ENCODE measurements at places on chromosomes 11 and 22.
A peak's percentile ranks its signal among the peaks of the same experiment; 100 is the strongest.

GRCh38 chr22:46866591-46866990, 104.1 kb downstream of the TBC1D22A start:
- no peak for DNase-seq

- no peak for DNase-seq
Measured at GRCh38 chr11:132187386-132187785, 817.0 kb downstream of the NTM start.

- DNase-seq = no peak
Measured at GRCh38 chr11:33912405-33913361, 20.8 kb upstream of the LMO2 start.

GRCh38 chr11:34601085-34601444, 19.8 kb upstream of the EHF start:
- no peak for DNase-seq

DNA sequence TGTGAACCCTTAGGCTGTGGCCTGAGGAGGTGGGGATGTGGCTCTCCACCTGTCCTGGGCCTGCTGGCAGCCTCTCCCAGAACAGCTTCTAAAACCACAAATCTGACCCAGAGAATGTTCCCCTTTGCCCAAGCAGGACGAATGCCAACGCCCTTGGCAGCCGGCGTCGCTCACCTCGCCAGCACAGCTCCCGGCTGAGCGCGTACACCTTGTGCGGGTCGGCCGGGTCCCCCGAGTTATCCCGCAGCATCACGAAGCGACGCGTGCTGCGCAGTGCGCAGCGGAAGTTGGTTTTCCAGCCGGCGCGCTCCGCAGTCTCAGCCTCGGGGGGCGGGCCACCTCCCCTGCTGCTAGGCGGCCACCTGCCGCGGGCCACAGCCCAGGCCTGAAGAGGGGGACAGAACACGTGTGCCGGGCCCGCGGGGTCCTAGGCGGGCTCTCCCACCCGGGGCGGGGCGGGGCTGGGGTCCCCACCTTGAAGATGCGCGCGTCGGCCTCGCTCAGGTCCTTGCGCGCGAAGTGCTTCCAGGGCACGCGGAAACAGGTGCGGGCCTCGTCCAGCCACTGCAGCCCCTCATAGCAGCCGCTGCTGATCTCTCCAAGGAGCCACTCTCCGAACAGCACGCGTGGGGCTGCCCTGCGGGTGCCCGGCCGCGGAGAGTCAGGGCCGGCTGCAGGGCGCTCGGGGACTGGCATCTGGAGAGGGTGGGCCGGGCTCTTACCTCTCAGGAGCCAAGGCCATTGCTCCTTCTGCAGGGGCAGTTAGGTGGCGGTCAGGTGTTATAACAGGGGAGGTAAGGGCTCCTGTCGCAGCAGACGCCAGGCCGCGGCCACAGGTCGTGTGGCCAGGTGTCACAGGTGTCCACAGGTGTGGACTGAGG, 887 bp downstream of the IRF7 start:
- peak; percentile 16 for DNase-seq

DNA sequence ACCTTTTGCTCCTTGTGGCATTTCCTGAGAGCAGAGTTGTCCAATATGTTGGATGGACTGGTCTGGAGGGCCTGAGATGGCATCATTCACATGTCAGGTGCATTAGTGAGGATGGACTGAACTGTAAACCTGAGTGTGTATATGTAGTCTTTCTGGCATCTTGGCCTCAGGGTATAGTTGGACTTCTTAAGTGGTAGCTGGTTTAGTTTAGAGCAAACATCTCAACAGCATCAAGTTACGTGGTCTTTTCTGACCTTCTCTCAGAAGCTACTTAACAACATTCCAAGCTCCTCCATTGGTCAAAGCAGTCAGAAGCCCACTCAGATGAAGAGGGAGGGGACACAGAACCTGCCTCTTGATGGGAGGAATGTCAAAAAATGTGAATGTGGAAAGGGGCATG, 829.9 kb downstream of the METTL15 start:
- DNase-seq = no peak

GRCh38 chr22:48043581-48043980, 1281.1 kb downstream of the TBC1D22A start:
- no peak for DNase-seq

GRCh38 chr11:121422675-121423074, 29.4 kb upstream of the SORL1 start:
- no peak for DNase-seq

- no peak for DNase-seq
Measured at GRCh38 chr11:119262668-119263351, 54.1 kb downstream of the MCAM start.

DNA sequence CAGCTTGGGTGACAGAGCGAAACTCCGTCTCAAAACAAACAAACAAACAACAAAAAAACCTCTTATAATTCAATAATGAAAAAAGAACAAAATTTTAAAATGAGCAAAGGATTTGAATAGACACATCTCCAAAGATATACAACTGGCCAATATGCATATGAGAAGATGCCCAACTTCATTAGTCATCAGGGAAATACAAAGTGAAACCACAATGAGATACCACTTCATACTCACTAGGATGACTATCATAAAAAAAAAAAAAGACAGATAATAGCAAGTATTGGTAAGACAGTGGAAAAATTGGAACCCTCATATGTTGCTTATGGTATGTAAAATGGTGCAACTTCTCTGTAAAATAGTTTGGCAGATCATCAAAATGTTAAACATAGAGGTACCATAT, 28.7 kb upstream of the BARX2 start:
- no peak for DNase-seq

GRCh38 chr11:3956748-3957147, 101.3 kb downstream of the STIM1 start:
- no peak for DNase-seq

GRCh38 chr11:32561835-32562234, 21.8 kb upstream of the EIF3M start:
- DNase-seq = no peak

- DNase-seq = peak; percentile 45
Measured at GRCh38 chr11:66467756-66468155, 1.1 kb downstream of the PELI3 start.

DNA sequence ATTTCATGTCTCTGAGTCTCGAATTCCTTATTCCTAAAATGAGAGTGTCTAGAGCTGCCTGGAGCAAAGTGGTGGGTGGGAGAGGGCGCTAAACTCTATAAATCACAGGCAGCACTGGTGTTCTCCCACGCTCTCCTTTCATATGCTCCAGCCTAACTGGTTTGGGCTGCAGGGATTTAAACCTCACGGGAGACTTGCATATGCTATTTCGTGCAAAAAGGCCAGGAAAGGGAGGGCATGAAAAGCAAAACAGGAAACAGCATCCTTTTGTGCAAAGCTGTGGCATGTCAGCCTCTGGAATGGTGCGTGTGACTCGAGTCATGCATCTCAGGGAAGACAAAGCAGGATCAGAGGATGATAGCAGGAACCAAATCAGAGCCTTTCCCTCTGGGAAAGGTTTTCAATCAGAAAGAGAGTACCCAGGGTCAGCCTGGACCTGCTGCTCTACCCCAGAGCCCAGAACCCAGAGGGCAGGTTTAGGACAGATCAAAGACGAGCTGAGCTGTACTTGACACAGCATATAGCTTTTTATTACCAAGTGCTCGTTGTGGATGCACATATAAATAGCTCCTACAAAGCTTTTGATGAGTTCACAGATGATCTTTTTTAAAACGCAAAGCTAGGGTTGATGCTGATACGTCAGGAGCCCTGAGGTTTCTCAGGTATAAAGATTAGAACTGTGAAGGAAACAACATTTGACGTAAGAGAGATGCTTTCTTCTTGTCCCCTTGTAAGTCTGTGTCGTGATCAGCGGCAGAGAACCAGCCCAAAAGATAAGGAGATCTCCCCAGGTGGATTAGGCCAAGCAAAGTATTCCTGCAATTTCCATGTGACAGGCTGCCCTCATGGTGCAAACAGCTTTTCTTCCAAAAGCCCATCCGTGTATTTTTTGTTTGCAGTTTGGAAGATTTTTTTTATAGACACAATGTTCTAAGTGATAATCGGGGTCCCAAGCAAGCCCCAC, 46.2 kb upstream of the YWHAH start:
- DNase-seq = no peak

DNA sequence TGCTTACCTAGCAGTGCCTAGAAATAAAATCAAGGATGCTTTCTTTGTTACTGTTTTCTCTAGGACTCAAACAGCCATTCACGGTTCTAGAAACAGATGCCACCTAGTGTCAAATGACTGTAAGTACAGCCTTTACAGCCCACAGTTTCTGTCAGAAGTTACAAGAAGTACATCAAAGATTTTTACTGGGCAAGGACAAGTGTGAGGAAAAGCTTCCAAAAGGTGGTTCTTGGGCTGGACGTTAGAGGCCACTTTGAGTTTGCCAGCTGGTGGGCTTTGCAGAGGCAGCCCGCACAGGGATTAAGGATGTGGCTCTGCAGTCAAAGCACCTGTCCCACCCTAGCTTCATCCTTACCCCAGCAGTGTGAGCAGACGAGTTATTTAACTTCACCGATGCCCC, 6.9 kb downstream of the KMT5B start:
- DNase-seq = no peak

DNA sequence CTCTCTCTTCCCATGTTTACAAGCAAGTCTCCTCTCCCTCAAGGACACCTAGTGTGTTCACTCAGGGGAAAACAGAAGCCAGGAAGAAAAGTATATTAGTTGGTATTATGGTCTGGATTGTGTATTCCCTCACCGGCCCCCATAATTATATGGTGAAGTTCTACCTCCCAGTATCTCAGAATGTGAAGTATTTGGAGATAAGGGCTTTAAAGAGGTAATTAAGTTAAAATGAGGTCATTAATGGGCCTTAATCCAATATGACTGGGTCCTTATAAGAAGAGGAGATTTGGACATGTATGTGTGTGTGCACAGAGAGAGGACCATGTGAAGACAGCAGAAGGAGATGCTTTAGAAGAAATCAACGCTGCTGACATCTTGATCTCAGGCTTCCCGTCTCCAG, 26.5 kb upstream of the THY1 start:
- DNase-seq = no peak

- DNase-seq = no peak
Measured at GRCh38 chr22:47163856-47164513, 401.5 kb downstream of the TBC1D22A start.

- DNase-seq = no peak
Measured at GRCh38 chr11:73650400-73650799, 4.0 kb downstream of the PLEKHB1 start.

- DNase-seq = no peak
Measured at GRCh38 chr22:49553076-49553475, 274.6 kb downstream of the BRD1 start.

DNA sequence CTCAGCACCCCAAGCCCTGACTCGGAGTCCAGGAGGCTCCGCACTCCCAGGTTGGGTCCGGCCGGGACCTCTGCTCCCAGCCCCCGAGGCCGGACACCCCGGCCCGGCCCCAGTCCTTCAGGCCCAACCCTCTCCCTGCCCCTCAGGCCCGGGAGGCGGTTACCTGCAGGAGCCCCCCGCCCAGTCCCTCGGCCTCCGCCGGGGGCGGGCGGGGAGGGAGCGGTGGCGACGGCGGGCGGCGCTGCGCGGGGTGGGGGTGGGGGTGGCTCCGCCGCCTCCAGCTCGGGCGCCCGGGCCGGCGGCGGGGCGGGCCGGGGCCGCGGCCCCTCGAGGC, 310 bp downstream of the TCF20 start:
- peak; percentile 29 for DNase-seq

DNA sequence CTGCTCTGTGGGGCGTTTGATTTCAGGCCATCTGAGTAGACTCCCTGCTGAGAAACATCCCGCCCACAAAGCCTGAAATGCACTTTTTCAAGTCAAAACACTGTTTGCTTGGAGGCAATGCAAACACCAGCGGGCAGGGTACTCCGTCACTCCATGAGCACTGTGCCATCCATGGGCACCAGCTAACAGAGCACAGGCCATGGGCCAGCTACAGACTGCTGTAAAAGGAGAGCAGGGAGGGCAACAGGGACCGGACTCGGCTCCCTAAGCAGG, 16.6 kb upstream of the EFCAB6 start:
- DNase-seq = no peak

DNA sequence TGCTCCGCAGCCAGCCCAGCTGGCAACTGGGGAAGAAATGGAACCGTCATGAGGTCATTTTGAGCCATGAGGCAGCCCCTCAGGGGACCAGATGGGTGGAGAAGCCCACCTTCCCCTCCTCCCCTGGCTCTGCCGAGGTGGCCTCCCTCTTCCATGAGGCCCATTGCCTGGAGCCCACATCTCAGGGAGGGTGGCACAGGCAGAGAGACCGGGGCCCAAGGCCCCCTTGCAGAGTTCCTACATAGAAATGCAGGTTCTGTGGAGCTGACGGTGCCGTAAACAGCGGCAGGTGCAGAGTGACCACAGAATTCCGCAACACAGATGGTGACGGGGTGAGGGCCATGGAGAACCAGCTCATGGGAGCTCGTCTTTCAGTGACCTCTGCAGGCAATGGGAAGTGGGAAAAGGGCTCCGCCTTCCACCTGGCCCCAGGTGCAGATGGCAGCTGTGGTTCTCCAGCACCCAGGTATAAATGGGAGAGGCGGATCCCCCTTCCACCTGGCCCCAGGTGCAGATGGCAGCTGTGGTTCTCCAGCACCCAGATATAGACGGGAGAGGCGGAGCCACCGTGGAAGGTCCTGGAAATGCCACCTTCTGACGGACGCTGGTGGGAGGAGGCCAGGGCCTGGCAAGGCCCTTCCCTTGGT, 765.4 kb downstream of the BRD1 start:
- DNase-seq = no peak

DNA sequence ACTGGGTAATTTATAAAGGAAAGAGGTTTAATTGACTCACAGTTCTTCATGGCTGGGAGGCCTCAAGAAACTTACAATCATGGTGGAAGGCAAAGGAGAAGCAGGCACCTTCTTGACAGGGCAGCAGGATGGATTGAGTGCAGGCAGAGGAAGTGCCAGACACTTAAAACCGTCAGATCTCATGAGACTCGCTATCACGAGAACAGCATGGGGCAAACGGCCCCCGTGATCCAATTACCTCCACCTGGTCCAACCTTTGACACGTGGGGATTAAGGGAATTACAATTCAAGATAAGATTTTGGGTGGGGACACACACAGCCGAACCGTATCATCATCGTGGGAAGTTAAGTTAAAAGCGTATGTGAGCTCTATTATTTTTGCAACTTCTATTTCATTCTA, 71.4 kb upstream of the SYN3 start:
- DNase-seq = no peak

DNA sequence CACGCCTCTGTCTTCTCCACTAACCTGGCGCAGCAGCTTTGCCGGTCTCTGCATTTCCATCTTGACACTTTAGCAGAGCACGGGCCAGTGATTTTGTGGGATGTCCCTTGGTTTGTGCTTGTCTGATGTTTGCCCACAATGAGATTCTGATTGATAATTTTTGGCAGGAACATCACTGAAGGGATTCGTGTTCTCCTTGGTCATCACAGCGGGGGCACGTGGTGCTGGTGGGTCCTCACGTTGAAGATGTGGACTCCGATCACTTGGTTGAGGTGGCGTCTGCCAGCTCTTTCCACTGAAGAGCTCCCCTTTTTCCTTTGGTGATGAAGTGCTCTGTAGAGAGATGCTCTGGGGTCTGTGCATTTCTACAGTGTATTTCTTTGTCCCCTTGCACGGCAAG, 37.2 kb downstream of the TBC1D22A start:
- DNase-seq = no peak

- DNase-seq = peak; percentile 85
Measured at GRCh38 chr11:8963569-8964323, 496 bp downstream of the TMEM9B start.
